Activated naive CD4-positive, alpha-beta T cell treated with anti-CD3 and anti-CD28 coated beads, Interleukin-2, amount 50 U/mL, for 72 hours (primary cell): ENCODE measurements at places on chromosomes 11 and 22.
A peak's percentile ranks its signal among the peaks of the same experiment; 100 is the strongest.

DNA sequence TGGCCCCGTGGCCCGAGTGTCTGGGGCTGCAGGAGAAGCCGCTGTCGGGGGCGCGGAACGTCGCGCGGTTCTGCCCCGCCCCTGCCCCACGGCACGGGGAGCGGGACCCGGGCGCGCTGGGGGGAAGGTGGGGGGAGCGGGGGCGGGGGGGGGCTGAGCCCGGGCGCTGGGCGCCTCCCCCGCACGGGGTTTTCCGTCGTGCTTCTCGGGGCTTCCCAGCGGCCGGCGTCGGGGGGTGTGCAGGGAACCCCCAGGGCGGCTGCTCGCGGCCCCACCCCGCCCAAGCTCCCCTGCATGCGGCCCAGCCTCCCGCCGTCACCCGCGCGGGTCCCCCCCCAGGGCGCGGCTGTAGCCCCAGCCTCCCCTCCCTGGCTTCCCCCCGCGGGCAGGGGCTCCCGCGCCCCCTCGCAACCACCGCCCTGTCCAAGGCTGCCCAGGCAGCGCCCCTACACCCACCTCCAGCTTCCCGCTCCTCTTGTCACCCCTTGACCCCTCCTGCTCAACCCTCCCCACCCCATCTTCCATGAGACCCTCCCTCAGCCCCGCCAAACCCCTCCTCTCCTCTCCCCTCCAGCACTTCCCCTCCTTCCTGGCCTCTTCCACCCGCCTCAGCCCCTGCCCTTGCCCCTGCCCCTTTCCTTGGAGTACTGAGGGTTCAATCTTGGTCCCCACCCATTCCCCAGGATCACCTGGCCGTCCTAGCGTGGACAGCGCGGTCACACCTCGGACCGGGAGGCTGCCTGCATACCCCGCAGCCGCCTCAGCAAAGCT lies 1.7 kb downstream of the IL17REL start:
- peak; percentile 50 for DNase-seq

DNA sequence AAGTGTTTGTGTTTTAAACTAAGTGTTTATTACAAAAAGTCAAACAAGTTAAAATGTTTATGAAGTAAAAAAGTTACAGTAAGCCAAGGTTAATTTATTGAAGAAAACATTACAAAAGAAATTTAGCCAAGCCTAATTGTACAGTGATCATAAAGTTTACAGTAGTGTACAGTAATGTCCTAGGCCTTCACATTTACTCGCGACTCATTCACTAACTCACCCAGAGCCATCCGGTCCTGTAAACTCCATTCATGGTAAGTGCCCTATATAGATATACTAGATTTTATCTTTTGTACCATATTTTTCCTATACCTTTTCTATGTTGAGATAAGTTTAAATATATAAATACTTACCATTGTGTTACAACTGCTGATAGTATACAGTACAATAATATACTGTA lies 481.8 kb upstream of the TENM4 start:
- no peak for DNase-seq

DNA sequence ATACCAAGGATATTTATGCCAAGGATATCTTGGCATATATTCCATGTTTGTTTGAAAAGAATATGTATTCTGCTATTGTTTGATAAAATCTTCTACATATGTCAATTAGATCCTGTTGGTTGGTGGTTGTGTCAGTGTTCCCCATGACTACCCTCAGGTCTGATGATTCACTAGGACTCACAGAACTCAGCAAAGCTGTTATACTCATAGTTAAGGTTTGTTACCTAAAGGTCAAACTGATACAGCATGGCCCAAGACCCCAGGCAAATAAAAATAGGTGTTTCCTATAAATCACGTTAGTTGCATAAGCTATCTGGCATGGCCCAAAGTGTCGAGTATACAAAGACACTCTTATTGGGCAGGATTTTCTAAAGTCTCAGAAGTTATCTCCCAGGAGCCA lies 30.2 kb upstream of the B3GNT6 start:
- no peak for DNase-seq

- no peak for DNase-seq
Measured at GRCh38 chr22:49856343-49856742, 2.7 kb downstream of the ZBED4 start.

DNA sequence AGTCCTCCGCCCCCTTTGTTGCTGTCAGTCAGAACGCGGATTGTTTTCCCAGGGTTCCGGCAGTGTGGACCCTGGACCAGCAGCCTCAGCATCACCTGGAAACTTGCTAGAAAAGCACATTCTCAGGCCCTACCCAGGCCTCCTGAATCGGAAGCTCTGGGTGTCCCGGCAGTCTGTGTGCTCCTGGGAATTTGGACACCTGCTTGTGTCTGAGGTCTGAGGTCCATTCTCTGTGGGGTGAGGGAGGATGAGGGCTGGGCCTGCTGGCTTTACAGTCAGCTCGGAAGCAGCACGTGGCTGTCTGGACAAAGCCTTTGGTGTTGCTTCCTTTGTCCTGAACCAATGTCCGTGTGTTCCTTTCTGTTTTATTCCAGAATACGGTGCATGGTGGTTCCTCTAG lies 299.7 kb downstream of the TBC1D22A start:
- no peak for DNase-seq

GRCh38 chr22:28867191-28867590 lies 16.2 kb upstream of the ZNRF3 start:
- DNase-seq, result no peak

- DNase-seq, result no peak
Measured at GRCh38 chr11:117157507-117157906, 13.4 kb downstream of the PAFAH1B2 start.

DNA sequence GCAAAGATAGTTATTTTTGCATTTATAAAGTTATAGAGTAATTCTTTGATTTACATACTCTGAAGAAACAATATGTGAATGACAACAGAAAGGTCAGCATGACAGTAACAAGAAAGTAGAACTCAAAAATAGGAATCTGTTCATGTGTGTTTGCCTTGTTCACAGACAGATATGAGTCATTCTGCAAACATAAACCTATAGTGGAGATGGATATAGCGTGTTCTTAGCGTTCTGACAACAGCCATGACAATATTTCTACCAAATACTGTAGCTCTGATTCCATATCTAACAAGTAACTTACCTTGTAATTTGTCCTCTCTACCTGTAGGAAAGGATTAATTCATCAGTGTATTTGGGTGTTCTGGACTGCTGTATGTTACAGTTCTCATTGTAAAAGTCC lies 208.5 kb upstream of the MTMR2 start:
- DNase-seq, result no peak

- no peak for DNase-seq
Measured at GRCh38 chr11:46896719-46897406, 21.5 kb downstream of the LRP4 start.

DNA sequence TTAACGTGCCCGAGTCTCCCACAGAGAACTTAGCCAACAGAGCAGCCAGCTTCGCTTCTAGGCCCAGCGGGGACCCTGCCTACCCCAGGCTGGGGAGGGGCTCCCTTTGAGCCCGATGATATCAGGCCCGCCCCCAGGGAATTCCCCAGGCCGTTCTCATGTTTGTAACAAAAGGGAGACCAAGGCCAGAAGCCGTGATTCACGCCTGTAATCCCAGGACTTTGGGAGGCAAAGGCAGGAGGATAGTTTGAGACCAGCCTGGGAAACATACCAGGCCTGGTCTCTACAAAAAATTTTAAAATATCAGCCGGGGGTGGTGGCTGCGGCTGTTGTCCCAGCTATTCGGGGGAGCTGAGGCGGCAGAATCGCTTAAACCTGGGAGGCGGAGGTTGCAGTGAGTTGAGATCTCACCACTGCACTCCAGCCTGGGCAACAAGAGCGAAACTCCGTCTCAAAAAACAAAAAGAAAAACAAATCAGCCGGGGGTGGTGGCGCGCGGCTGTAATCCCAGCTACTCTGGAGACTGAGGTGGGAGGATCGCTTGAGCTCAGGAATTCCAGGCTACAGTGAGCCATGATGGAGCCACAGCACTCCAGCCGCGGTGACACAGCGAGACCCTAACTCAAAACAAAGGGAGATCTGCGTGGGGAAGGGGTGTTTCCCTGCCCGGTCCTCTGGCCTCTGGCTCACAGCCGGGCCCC lies 1.7 kb downstream of the DRD4 start:
- no peak for DNase-seq

GRCh38 chr22:41092023-41092817 lies at the start of gene EP300:
TSS of gene EP300 (plus strand) at chr22:41092592. CDS start at chr22:41093005, 413 bp downstream.
- DNase-seq, result peak; percentile 81

DNA sequence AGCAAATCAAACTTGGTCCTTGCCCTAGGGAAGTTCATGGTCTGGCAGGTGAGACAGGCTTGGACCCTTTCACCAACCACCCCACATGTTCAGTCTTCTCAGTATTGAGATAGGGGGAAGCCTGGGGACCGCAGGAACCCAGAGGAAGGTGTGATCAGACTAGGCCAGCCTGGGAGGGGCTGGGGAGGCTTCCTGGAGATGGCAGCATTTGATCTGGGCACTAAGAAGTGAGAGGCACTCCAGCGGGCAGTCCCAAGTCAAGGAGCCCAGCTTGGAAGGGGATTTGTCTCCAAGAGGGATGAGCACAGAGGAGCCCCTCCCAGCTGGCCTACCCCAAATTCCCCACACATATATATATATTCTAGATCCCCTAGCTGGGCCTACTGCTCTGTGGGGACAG lies 5.4 kb downstream of the LRRC32 start:
- no peak for DNase-seq

DNA sequence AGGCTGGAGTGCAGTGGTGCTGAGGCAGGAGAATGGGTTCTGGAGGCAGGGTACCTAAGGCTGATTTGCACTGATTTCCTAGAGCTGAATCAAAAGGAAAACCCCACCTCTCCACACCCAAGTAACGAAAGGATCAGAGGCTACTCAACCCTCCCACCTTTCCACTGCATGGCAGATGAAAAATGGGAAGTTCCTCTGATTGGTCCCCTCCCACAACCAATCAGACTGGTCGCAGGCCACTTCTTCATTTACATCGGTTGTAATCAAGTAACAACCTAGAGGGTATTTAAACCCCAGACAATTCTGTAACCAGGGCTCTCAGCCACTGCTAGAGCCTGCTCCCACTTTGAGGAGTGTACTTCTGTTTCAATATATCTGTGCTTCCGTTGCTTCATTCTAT lies 18.6 kb upstream of the PARVB start:
- DNase-seq, result no peak

DNA sequence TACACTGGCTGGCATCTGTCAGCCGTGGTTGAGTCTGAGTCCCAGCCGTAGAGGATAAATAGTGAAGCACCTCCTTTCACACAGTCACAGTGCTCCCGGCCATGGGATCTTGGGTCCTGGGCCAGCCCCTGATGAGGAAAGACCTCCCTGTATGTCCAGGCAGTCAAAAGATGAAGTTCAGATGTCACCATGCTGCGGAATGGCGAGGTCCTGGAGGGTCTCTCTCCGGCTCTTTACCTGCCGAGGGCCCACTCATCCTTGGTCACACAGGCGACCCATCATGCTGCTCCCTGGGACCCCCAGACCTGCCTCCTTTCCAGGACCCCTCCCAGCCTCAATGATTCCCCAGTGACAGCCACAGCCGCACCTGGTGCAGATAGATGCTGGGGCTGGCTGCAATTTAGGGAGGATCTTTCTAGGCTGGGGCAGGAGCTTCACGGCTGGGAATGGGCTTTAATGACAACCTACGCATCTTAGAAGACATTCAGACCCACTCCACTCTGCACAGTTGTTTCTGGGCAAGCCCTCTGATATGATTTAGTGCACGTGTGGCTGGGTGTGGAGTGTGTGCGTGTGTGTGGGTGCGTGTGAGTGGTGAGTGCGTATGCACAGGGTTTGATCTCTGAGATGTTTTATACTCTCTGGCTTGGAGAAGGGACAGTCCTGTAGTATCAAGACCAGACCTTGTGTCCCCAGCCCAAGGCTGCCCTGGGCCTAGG lies 79.7 kb downstream of the FBLN1 start:
- DNase-seq, result no peak

- DNase-seq, result no peak
Measured at GRCh38 chr11:133937015-133937414, 19.8 kb downstream of the IGSF9B start.

- no peak for DNase-seq
Measured at GRCh38 chr11:32820497-32820896, 9.2 kb upstream of the PRRG4 start.

GRCh38 chr11:46755962-46756361 lies 36.9 kb downstream of the F2 start:
- no peak for DNase-seq

DNA sequence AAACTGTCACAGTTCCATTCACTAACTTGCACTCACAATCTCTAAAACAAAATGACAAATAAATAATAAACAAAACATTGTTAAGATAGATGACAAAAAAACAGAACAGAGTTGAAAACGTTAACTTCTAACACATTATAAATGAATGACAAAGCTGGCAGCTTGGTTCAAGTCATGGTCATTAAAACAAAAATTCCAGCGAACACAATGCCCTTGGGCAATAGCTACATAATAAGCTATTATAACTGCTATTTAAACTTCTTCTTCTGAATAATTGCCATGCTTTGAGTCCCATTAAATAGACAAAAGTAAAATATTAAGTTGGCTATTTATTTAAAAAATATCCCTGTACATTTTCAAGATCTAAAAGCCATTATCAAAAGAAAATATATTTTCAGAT lies 54.7 kb downstream of the PICALM start:
- no peak for DNase-seq

- peak; percentile 73 for DNase-seq
Measured at GRCh38 chr22:42444077-42444904, 12.1 kb upstream of the NFAM1 start.

- no peak for DNase-seq
Measured at GRCh38 chr11:125271483-125272091, 107.0 kb downstream of the PKNOX2 start.

GRCh38 chr11:117919341-117919740 lies 9.9 kb downstream of the TMPRSS13 start:
- DNase-seq, result no peak

GRCh38 chr11:69698362-69698761 lies 5.5 kb downstream of the FGF19 start:
- DNase-seq, result no peak

DNA sequence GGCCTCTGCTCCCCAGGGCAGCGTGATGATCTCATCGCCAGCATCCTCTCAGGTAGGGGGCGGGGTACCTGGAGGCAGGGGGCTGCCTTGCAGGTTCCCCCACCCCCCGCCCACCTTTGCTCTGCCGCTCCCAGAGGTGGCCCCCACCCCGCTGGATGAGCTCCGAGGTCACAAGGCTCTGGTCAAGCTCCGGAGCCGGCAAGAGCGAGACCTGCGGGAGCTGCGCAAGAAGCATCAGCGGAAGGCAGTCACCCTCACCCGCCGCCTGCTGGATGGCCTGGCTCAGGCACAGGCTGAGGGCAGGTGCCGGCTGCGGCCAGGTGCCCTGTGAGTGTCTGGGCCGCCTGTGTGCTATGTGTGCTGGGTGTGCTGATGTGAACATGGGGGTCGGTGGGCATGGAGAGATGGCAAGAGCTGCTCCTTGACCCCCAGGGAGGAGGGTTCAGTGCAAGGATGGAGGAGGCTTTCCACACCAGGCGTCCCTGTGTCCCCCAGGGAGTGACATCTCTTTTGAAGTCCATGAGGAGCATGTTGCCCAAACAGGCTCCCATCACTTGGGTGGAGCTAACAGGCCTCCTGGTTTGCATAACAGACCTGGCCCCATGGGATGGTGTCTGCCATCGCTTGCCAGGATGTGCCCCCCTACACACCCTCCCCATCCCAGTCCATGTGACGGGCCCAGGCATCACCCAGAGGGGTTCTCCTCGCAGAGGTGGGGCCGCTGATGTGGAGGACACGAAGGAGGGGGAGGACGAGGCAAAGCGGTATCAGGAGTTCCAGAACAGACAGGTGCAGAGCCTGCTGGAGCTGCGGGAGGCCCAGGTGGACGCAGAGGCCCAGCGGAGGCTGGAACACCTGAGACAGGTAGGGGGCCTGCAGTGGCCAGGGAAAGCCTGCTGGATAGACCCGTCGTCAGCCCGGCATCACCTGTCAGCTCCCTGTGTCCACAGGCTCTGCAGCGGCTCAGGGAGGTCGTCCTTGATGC lies 14.1 kb downstream of the PLCB3 start:
- DNase-seq, result no peak

GRCh38 chr22:36816636-36817524 lies at the start of gene PVALB:
TSS of gene PVALB (minus strand) at chr22:36817035. CDS start at chr22:36817005, 30 bp downstream.
- no peak for DNase-seq
